GM13976 (cell line): ENCODE measurements at places on chromosomes 13 and 19.

GRCh38 chr13:34591129-34591528 is 350.9 kb upstream of the NBEA start:
- no peak for DNase-seq

GRCh38 chr19:30087381-30088138 is 145.5 kb downstream of the URI1 start:
- DNase-seq = no peak

GRCh38 chr13:44206434-44206833 is 167.2 kb upstream of the SERP2 start:
- DNase-seq = no peak

- no peak for DNase-seq
These were observed 416 bp downstream of the SLC25A42 start for GRCh38 chr19:19064098-19064722.

- DNase-seq = no peak
These were observed 186.6 kb downstream of the TM9SF2 start for GRCh38 chr13:99687723-99688397.

DNA sequence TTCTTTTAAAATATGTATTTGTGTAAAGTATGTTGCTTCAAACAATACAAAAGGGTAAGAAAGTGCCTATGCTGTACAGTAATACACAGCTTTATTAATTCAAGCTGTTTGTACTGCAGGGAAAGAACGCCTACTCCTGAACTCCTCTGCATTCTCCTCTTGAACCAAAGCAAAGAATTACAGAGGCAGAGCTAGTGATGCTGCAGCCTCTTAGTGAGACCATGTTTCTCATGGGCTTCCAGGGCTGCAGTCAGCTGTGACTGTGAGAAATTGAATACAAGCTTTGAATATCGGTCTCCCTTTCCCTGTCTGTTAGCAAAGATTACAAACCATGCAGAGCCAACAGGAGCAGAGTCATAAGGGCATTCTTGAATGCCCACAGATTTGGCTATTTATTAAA is 248.5 kb downstream of the SLITRK1 start:
- DNase-seq = no peak

- DNase-seq = peak; percentile 87
These were observed 34.2 kb upstream of the TMEM255B start for GRCh38 chr13:113724780-113725315.

DNA sequence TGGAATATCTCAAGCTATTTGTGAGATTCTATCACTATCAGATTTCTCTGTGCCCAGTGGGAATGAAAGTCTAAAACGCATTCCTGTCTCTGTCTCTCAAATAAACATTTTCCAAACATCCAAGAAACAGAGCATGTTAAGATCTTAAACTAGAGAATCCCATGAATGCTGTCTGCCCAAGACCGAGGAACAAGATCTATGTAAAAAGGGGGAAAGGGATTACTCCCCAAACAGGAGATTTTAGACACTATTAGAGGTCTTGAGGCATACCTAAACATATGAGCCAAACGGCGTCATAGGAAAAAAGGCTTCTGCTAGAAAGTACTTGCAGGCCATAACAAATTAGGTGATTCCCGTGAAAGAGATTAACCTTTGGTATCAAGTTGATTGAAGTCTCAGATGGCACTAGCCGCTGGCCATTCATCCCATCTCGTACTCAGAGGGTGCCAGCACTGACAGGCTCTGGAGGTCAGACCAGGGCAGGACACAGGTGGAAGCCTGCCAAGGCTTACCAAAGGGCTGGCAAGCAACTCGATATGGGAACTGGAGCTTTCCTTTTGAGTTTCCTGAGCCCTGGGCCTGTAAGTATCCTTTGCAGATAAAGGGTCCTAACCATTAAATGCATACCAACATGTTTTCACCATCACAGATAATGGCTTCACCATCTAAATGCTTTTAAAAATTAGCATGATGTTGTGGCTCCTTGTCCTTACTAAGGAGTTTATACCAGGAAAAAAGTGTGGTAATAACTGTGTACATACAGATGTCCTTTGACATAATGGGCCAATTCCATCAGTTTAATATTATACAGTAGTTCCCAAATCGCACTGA is 225.2 kb downstream of the FOXO1 start:
- no peak for DNase-seq

DNA sequence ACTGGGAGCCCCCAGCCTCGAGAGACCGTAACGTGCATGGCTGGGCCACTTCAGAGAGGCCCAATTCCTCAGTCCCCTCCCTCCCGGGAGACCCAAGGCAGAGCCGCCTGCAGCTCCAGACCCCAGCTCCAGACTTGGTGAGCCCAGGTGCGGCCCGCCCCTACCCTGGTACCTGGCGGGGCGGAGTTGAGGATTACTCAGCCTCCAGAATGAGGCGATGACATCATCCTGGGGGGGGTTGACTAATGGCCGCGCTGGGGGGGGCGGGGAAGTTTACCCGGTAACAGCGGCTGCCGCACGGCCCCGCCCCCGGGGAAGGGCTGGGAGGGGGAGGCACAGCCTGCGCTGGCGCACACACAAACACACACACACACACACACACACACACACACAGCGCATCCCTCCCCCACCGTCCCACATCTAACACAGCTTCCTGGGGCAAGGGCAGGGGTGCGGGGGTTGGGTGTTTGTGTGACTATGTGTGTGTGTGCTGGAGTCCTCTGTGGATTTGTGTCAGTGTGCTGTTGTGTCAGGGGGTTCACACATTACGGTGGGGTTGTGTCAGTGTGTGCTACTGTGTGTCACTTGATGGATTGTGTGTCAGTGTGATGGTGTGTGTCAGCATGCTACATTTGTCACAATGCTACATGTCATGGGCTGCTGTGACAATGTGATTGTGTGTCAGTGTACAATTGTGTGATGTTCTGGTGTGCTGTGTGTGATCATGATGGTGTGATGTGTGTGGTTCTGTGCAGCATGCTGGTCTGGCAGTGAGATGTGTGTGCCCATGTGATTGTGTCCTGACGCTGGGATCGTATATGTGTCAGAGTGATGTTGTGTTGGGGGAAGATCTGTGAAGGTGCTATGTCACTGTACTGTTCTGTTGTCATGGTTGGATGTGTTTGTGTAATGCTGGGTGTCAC is 10.3 kb upstream of the BBC3 start:
- DNase-seq = peak; percentile 85

DNA sequence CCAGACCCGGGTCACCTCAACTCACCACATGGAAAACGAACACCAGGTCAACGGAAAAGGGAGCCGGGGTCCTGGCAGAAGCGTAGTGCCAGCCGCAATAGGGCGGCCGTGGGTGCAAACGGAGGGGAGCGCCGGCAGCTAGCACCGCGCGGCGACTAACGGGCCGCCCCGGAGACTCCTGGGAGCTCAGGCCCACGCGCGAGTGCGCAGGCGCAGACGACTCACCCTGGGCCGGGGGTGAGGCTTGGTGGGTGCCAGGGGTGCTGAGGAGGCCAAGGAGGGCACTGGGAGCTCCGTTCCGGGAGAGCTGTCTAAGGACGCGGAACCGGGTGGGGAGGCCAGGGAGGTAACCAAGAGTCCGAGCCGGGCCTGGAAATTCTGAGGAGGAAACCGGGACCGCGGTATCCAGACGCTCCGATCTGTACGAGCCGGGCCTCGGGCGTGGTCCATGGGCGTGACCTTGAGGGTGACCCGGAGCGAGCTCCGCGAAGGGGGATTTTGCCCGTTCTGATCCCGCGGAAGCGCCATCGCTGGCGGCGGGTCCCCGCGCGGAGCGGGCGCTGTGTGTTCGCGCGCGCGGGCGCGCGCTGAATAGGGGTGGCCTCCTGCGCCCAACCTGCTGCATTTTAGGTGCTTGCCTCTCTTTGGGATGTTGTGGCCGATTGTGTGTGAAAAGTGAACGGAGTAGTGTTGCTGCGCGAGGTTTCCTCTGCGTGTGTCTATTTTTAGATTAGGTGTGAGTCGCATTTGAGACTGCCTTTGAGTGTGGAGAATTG is at the start of gene ZNF382:
ZNF382 (plus strand) TSS at position 213 of the 776 bp plus-strand sequence. CDS start 4,602 bp downstream, outside the sequence.
- DNase-seq = peak; percentile 93

DNA sequence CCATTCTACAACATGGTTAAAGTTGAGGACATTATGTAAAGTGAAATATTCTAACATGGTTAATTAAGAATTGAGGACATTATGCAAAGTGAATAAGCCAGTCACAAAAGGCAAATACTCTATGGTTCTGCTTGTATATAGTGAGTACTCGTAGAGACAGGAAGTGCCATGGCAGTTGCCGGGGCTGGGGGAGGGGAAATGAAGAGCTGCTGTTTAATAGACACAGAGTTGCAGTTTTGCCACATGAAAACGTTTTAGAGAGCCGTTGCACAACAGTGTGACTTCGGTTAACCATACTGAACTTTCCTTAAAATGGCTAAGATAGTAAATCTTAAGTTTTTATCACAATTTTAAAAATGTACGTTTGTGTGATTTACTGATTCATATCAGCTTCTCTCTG is 176.9 kb downstream of the SHISA2 start:
- DNase-seq = no peak

DNA sequence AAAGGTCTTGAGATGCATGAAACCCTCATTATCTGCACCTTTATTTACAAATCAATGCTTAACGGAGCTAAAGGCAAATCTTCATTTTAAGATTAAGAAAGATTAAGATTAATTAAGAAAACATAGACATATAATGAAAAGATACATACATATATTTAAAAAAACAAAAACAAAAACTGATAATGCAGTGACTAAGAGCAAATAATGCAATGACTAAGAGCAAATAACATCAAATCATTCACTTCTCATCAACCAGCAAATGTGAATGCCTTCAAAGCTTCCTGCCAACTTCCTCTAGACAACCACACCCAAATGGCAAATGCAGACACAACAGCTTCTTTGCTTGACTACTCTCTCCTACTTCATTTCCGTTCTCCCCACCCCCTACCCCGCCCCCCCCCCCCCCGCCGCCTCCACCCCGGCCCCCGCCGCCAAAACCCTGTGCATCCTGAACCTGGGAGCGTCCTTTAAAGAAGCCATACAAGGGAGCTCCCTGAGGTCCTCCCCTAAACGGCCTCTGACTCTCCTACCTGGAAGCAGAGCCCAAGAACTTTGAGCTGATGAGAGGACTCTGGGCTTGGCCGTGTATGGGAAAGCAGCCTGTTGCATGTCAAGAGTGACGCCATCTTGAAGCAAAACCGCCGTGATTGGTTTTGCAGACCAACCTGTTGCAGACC is 24.5 kb downstream of the TEX101 start:
- no peak for DNase-seq

GRCh38 chr13:59354665-59355369 is 808.9 kb downstream of the DIAPH3 start:
- DNase-seq = no peak

DNA sequence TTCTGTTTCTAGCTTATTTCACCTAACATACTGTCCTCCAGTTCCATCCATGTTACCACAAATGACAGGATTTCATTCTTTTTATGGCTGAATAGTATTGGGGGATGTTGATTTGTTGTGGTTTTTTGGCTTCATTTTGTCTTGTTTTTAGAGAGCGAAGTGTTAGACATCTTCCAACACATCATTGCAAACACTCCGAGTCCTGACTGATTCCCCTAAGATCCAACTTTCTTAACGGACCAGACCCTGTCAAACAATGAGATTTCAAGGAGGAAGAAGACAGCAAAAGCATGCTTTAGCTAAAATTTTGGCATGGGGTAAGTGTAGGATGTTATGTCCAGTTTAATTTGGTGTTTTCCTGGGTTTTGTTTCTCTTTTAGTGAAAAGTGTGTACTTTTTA is 3.8 kb upstream of the CASP14 start:
- DNase-seq = no peak

DNA sequence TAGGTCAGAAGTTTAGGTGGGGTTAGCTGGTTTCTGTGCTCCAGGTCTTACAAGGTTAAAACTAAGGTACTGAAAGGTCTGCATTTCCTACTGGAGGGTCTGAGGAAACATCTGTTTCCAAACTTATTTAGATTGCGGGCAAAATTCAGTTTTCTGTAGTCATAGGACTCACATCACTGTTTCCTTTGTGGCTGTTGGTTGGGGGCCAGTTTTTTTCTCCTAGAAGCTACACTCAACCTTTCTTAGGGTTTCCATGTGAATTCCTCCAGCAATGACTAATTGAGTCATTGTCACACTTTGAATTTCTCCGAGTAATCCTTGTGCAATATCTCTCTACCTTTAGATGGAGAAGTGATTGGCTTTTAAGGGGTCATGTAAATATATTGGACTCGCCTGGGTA is 773.4 kb upstream of the SLITRK1 start:
- DNase-seq = no peak

GRCh38 chr13:24360106-24360505 is 50.7 kb downstream of the C1QTNF9 start:
- no peak for DNase-seq

DNA sequence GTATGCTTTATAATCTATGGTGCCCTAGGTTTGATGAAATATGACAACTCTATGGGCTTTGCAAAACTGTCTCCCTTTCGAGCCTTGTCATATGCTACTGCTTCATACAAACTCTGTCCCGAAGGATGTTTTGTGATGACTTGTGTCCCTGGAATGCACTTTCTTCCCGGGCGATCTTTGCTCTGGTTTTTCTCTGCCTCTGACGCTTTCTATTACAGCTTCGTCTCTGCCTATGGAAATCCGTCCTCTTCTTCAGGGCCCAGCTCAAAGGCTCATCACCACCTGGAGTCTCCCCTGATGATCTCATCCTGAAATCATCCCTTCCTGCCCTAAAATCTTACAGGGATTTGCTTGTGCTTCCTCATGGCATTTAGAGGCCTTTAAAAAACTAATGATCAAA is 191.5 kb upstream of the KL start:
- DNase-seq = no peak

- no peak for DNase-seq
These were observed 5.0 kb downstream of the EBI3 start for GRCh38 chr19:4234142-4234861.

DNA sequence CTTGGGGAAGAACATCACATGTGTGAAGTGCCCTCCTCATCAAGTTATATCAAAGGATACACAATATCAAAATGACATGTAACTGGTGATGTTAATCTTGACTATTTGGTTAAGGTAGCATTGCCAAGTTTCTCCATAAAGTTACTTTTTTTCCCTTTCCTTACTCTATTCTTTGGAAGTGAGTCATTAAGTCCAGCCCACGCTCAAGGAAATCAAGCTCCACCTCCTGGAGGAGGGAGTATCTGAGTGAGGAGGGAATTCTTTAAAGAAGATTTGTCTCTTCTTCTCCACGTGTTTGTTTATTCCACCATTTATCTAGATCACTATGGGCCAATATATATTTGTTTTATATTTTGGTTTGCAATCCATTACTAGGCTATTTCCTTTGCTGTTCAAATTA is 33.6 kb upstream of the FNDC3A start:
- DNase-seq = no peak

DNA sequence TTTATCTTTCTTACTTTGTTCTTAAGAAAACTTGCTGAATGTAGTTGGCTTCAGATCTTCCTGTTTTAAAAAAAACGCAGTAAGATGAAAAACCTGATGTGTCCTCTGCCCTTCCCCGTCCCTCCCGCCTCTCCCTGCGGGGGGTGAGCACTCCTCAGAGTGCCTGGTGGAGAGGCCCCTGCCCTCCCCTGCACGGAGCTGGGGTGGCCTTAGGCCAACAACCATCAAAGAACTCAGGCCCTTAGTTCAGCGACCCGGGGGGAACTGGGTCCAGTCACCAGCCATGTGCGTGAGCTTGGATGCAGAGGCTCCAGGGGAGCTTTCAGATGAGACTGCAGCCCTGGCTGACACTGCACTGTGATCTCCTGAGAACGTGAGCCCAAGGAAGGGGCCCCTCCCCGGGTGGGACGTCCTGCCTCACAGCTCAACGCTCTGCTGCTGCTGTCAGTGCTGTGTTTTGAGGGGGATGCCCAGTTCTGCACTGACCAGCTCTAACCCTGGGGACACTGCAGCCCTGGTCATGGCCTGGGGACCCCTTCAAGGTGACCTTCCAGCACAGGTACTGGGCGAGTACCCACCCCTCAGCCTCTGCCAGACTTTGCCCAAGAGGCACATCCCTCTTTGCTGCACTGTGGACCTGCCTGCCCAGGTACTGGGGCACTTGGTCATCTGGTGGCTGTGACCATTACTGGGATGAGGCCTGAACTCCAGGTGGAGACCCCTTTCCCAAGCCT is 42.7 kb downstream of the ANKRD10 start:
- no peak for DNase-seq
